ENCODE measurements at places on chromosomes 5 and 9.

GRCh38 chr5:150585781-150586341 lies 54.6 kb upstream of the SYNPO start:
- no peak for DNase-seq

DNA sequence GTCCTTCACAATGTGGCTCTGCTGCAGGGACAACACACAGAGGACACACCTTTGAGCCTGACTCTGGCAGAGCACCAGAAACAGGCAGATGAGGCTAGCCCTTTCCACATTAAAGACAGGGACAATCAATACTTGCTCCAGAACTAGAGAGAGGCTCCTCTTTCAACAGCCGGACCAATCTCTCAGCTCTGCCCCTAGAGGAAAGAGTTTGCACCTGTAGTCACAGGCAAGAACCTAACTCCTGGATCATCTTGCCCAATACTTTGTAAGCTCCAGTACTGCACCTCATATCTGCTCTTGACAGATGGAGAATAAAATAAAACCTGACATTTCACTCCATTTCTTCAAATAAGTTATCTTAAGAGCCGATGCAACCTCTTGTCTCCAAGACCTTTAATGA lies 52.1 kb downstream of the EPB41L4A start:
- DNase-seq, result no peak

DNA sequence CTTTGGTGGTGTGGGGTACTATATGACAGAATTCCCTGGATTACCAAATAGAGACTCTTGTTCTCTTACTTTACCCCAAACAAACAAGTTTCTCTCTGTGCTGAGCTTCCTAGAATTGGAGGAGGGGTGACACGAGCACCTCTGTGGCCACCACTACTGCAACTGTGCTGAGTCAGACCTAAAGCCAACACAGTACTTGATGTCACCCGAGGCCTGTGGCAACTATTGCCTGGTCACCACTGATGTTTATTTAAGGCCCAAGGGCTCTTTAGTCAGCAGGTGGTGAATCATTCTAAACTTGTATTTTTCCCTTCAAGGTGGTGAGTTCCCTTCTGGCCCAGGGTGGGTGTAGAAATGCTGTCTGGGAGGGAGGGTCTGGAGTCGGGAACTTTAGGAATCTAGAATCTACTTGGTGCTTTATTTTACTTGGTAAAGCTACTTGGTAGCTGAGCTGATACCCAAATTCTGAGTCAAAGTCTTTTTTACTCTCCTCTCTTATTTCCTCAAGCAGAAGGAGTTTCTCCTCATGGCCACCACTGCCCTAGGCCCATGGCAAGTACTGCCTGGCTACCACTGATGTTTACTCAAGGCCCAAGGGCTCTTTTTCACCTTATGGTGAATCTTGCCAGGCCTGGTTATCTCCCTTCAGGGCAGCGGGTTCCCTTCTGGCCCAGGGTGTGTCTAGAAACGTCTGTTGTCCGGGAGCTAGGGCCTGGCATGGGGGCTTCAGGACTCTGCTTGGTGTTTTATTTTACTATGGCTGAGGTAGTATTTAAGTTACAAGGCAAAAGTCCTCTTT lies 9.8 kb downstream of the LURAP1L start:
- DNase-seq, result no peak

GRCh38 chr9:118121361-118121760 lies 417.2 kb downstream of the TLR4 start:
- DNase-seq, result no peak

DNA sequence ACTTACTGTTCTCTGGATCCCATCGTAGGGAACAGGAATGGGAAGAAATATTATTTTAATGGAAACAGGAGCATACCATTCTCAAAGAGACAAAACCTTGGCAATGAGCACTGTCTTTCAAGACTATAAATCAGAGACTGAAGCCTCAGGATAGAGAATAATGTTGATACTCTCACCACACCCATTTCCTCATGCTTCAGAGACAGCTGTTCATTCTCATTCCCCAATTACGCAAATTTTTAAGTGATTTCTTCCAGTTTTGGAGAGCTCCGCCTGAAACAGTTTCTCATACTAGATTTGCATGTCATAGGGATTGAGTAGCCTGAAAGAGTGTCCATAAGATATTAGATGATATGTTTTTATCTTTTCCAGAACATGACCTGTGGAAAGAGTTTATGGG lies 290.5 kb upstream of the RASA1 start:
- DNase-seq, result peak; percentile 66

DNA sequence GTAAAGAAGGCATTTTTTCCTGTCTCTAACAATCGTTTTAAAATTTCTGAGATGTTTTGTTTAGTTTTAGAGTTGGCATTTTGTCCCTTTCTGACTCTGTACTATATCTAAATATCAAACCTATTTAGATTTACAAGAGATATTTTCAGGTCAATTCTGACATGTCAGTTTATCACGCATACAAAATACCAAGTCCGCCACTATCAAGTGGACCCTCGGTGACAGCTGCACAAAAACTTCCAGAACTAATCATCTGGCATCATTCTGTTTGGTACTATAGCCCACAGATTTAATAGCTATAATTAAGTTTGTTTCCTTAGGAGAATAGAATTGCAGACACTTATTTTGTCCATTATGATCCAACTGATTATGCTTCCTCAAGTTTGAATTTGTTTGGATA lies 1278.2 kb downstream of the CDH12 start:
- DNase-seq, result no peak

- DNase-seq, result no peak
These were observed 11.4 kb upstream of the ENG start for GRCh38 chr9:127865645-127866464.

- DNase-seq, result peak; percentile 79
These were observed 155.4 kb downstream of the FSTL4 start for GRCh38 chr5:133456933-133457402.

DNA sequence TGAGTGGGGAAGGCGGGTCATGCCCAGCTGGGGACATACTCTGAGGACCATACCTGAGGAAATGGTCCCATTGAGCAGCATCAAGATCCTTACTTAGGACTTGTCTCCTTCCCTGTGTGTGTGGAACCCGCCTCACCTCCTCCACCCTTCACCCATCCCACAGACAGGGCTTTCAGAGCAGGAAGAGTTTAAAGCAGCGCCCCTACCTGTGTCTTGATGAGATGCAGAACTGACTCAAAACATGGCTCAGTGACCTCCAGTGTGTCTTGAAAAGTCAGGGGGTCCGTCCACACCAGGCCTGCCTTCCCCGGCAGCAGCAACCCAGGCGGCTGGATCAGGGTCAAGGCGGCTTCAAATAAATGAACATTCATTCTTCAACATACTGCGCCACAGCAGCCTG lies 38.4 kb downstream of the PLAC8L1 start:
- no peak for DNase-seq

- no peak for DNase-seq
These were observed 499.0 kb downstream of the ACTL7B start for GRCh38 chr9:108356806-108357205.

DNA sequence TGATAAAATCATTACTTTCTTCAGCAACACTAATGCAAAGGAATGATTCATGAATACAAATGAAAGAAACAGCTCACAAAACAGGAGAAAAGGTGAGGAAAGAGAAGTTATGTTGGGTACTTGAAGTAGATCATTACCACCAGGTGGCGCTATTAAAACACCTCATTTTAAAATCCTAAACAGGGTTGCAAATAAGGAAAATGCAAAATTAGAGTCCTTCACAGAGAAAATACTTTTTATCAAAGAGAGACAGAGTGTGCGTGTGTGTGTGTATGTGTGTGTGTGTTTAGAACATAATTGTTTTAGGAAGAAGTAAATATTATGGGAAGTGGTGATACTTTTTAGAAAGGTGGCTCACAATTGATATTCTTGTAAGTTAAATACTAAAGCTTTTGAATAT lies 49.5 kb upstream of the CD180 start:
- DNase-seq, result peak; percentile 69

- DNase-seq, result no peak
These were observed 171.2 kb downstream of the TMEM167A start for GRCh38 chr5:82905986-82906385.

DNA sequence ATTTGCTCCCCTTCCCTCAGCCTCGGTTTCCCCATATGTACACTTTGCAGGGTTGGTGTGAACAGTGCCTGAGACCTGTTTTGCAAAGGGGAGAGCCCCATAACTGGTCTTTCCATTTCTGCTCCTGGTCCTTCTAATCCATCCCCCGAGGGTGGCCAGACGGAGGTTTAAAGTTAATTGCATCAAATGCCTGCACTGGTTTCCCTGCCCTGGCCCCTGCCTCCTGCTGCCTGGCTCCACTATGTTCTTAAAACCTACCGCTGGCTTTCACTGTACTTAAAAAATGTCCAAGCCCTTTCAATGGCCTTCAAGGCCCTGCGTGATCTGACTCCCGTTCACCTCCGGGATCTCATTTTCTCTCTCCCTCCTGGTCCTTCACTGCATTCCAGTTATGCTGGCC lies 183.0 kb downstream of the RGS3 start:
- no peak for DNase-seq

DNA sequence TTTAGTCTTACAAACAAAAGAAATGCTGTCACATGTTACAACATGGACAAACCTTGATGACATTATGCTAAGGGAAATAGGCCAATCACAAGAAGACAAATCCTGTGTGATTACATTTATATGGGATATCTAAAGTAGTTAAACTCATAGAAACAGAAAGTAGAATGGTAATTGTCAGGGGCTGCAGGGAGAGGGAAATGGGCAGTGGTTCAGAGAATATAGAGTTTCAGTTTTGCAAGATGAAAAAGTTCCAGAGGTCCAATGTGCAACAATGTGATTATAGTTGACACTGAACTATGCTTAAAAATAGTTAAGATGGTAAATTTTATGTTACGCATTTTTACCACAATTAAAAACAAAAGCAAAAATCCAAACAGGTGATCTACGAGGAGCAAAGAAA lies 265.5 kb downstream of the NDUFS4 start:
- DNase-seq, result no peak

DNA sequence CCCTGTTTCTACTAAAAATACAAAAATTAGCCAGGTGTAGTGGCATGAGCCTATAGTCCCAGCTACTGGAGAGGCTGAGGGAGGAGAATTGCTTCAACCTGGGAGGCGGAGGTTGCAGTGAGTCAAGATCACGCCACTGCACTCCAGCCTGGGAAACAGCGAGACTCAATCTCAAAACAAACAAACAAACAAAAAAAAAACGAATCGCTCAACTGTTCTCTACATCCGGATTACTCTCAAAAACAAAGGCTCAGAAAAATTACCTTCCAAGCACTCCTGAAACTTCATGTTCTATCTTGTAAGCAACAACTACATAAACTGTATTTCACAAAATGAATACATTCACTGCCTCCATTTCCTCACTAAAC lies 14.0 kb downstream of the UBAP2 start:
- DNase-seq, result no peak

GRCh38 chr9:72173080-72173479 lies 23.8 kb downstream of the GDA start:
- peak; percentile 68 for DNase-seq

GRCh38 chr9:78074385-78075291 lies 43.0 kb upstream of the GNAQ start:
- no peak for DNase-seq

DNA sequence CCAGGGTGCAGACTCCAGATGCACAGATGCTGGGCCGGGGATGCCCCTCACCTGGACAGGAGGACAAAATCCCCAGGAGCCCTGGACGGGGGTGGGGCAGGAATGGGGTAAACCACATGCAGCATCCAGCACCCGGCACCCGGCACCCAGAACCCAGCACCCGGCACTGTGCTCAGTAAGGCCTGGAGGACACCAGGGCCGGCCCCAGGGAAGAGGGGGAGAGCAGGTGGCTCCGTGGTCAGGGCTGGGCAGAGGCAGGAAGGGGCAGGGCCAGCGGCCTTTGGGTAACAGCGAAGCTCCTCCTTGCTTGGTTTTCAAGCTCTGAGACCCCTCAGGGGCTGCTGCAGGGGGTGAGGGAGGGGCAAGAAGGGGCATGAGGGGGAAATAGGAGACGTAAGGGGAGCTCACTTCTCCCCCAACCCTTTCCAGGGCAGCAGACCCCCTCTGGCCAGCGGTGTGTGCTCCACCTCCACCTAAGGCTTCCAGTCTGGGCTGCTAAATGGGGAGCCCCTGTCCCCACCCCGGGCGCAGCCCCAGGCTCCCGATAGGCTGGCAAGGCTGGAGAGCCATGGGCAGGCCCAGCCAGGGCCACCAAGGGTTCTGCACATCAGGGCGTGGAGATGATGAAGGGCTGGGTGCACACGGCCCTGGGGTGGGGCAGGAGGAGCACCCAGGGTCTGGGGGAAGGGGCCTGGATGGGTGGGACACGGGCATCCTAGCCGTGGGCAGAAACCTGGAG lies 17.8 kb upstream of the SLC6A19 start:
- DNase-seq, result no peak

DNA sequence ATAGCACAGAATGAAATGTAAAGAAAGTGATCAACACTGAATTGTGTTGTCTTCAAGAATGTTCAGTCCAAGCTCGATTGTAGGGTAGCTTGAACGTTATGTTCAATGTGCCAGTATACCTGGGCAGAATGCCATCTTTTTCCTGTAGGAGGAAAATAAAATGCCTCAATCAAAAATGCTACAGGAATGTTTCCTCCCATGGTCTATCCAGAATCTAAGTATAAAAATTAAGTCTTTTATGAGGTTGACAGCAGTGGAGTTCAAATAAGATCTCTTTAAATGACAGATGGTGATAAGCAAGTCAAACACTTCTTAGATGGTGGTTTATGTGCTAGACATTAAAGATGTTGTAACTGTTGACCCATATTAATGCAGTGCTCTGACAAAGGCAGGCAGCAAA lies 488.6 kb downstream of the CSNK1G3 start:
- DNase-seq, result no peak

DNA sequence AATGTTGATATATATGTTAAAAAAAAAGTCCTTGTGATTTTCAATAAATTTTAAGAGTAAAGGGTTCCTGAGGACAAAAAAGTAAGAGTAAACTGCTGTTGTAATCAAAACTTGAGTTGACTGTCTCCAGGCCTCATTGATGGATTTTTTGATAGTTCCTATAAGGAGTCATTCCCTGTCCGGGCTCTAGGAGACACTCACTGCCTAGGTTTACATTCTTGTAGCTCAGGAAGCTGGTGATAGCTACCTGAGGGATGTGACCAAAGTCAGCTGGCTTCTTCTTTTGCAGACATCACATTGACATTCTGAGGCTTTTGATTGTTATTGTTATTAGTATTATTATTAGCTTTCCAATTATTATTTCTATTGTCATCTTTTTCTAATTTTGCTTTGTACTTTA lies 116.5 kb upstream of the FBXL7 start:
- no peak for DNase-seq

- no peak for DNase-seq
These were observed 85.8 kb downstream of the FBXO38 start for GRCh38 chr5:148469501-148469935.
